ENCODE measurements at places on chromosomes 5 and 9.
A peak's percentile ranks its signal among the peaks of the same experiment; 100 is the strongest.

GRCh38 chr9:68493958-68494577 is 46.6 kb downstream of the TMEM252 start:
- DNase-seq: no peak

DNA sequence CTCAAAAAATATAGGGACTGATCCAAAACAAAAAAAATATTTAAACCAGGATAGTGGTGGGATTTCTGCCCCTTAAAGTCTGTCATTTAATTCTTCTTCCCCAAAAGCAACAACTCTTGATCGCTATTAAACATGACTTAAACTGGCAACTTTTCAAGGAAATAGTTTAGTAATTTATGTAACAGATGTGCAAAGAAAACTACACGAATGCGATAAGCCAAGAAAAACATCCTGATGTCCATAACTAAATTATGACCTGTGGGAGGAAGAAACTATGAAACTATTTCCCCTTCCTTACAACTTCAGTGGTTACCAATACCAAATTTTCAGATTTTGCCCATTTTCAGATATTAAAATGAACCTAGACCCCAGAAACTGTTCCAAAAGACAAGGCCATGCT is 31.5 kb downstream of the CLINT1 start:
- DNase-seq: no peak

GRCh38 chr5:179974946-179975712 is 67.4 kb upstream of the TBC1D9B start:
- DNase-seq: peak; percentile 47

DNA sequence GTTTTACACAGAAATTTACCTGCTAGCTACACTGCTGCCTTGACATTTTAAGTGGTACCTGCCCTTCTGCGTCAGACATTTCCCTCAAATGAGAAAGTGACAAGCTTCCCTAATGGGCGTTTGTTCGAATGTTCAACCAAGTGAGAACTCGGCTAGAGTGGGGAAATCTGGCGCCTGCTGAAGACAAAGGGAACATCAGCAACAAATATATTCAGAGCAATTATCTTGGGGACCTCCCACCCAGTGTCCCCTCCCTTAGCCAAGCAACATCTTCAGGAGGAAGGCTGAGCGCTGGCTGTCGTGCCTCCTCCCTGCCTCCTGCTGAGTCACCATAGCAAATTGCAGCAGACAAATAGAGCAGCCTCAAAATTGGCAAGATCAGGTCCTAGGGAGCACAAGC is 57.1 kb downstream of the MFAP3 start:
- DNase-seq: peak; percentile 48

DNA sequence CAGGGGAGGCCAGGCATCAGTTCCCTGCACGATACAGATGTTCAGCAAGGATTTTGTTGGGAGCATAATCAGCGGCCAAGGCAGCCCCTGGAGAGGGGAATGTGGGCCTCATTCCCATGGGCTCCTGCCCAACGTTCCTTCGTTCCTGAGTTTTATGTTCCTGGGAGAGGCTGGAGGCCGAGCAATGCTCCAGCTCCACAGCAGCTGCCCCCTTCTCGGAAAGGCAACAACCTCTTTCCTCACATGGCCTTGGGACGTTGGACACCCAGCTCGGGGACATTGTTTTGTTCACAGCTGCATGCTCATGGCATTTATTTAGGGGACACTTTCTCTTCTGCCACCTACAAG is 63.8 kb upstream of the COL15A1 start:
- DNase-seq: no peak

- no peak for DNase-seq
These were observed 291.2 kb downstream of the ARHGAP26 start for GRCh38 chr5:143061161-143061945.

GRCh38 chr5:67957374-67957773 is 258.2 kb upstream of the PIK3R1 start:
- DNase-seq: no peak

DNA sequence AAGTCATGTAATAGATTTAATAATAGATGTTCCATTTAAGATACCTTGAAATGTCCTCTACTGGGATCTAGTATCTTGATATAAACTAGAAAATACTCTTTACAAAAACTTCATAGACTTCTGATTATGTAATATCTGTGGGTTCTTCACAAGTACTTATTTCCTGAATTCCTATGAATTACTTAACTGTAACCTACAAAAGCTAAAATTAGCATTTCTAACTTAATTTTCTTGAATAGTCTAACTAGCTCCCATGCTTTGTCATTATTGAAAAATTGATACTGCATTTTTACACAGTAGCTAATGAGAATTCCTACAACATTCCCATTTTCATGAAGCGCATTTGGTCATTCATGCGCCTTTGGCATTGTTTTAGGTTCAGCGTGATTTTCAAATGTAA is 1828.2 kb downstream of the MAT2B start:
- no peak for DNase-seq

DNA sequence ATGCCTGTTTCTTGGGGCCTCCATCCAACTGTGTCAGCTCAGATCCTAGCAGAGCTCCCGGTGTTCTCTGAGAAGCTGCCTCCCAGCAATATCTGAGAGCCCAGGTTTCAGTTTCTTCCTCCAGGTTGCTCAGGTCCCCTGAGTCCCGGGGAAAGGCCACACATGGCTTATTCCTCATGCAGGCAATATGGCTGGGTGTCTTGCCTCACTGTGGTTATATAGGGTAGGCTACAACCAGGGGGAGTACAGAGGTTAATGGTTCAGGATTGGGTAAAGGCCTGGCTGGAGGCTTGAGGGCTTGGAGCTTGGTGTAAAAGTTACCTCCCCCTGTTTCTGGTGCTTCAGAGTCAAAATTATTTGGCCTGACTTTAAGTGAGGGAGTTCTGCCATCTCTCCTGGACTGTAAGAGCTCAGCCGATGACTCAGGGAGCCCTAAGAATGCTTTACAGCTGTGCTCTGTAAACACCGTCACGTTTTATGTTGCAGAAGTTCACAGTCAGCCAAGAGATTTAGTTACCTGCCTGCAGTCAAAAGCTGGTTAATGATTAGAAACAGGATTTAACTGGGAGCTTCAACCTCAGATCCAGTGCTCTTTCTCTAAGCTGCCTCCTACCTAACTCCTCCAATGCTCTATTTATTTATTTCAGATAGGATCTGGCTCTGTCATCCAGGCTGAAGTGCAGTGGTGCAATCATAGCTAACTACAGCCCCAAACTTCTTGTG is 24.3 kb upstream of the UBAP2 start:
- DNase-seq: no peak

GRCh38 chr5:68968429-68968828 is 125.4 kb upstream of the SLC30A5 start:
- no peak for DNase-seq

- DNase-seq: no peak
These were observed 53.4 kb upstream of the POMT1 start for GRCh38 chr9:131449276-131449675.

DNA sequence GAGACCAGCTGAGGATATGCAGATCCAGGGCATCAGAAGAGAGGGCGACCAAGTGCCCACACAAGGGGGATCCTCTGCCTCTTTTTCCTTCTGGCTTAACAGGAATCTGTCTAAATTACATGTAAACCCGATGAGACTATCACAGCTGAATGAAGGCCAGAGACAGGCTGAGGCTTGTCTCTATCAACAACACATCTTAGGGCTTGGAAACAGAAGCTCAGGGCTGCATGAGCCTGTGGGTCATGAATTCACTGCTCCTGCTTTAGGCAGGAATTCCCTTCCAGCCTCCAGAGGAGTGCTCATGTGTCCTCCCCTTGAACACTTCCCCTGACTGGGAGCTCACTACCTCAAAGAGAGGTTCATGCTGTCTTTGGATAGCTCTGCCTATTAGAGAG is 106.1 kb upstream of the PHYKPL start:
- no peak for DNase-seq

DNA sequence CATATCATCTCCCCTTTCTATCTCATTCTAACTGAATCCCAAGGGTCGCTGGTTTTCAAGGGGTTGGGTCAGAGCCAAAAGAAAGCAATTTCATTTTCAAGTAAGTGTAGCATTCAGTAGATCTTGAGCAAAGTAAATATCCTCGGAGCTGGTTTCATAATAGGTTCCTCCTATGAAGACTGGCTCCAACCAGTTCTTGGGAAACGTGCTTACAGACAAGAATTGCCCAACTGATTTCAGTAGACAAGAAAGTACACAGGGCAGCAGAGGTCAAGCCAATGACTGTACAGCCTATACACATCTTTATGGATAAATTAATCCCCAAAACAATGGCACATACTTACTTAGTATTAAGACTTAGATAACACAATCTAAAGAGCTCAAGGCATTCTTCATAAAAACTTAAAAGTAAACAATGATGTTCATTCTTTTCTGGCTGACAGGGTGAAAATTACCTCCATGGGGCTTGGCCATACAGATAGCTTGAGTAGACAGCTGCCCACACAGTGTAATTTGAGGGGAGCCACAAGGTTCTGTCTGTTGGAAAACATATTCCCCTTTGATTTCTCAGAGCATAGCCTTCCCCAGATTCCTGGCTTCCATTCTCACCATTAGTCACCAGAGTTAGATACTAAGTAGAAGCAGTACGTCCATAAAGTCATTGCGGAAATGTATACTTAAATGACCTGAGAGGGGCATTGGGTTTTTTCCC is 163.9 kb downstream of the ARRDC3 start:
- no peak for DNase-seq

- DNase-seq: no peak
These were observed 550.9 kb downstream of the RAB3C start for GRCh38 chr5:59133764-59134261.

DNA sequence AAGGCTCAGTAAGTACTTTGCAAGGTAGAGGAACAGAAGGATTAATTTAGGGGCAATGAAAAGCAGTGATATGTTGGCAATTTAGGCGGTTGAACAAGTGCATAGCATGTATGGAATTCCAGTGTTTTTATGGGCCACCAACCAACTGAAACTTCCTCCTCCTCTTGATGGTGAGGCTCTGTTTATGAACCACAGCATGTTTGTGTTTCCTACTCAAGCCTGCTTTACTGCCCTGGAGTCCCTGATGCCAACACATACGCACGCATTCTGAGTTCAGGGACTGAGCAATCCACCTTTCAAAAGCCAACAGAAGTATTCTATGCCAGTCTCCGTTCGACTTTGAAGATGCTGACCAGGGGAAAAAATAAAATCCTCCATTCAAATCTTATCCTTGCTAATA is 417.5 kb downstream of the EFNA5 start:
- DNase-seq: no peak

GRCh38 chr5:75242067-75242466 is 5.4 kb upstream of the ANKRD31 start:
- DNase-seq: no peak

GRCh38 chr5:33824516-33825195 is 67.1 kb downstream of the ADAMTS12 start:
- DNase-seq: no peak

- no peak for DNase-seq
These were observed 56.5 kb upstream of the PCSK1 start for GRCh38 chr5:96489532-96489931.

DNA sequence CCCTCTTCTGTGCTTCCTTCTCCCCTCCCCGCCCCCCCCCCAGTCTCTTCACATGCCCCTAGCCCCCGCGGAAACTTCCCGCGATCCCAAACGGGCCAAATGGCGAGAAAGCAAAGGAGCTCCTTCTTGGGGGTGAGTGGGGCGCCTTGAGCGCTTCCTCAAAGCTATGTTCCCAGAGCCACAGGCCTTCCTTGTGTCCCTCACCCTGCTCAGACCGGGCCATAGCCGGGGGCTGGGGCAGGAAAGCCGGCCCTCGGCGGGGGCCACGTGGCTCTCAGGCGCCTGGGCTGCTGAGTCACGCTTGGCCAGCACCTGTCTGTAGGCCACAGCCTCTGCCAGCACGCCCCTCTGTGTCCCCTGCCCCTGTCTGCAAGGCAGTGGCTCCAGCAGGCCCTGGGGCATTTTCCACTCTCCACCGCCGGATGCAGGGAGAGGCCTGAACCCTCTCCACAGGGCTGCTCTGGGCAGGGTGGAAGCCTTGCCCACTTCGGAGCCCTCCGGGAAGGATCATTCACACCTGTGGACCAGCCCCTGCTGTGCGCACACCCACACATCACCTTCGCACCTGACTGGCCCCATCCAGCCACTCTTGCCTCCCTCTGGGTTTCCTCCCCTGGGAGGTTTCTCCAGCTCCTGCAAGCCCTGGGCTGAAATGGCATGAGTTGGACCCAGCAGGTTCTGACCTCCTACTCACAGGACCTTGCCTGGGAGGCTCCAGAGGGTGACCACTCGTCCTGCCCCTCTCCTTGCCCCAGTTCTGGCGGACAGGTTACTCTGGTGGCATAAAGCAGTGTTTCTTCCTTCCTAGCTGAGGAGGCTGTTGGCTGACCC is 1.2 kb upstream of the SQSTM1 start:
- DNase-seq: no peak

GRCh38 chr9:127915801-127916719 is 781 bp downstream of the ST6GALNAC4 start:
- no peak for DNase-seq

DNA sequence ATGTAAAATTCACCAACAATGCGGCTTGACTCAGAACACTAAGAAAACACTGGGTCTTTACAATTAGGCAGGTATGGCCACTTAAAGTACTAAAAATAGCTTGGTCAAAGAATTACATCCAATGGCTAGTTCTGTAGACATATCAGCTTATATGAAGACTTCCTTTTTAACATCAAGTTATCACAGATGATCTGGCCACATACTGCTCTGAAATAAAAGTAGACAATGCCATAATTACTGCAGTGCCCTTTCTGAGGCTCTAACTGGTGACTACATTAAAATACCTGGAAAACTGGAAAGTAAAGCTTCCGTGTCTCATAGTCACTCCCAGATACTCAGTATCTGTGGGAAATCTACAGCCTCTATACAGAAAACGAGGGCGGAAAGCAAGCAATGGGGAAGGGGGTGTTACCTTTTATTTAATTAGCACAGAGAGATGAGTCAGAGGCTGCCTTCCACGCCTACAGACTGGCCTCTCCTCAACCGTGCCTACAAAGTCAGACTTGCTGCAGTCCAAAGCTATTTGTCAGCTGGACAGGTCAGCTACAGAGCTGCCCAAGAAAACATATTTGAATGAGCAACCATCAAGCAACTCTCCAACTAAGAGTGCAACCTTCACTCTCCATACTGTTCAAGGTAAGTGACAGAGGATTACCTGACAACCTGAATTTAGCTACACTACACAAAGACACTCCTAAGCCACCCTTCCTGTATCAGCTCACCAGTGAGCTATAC is 8.7 kb downstream of the SERINC5 start:
- no peak for DNase-seq

DNA sequence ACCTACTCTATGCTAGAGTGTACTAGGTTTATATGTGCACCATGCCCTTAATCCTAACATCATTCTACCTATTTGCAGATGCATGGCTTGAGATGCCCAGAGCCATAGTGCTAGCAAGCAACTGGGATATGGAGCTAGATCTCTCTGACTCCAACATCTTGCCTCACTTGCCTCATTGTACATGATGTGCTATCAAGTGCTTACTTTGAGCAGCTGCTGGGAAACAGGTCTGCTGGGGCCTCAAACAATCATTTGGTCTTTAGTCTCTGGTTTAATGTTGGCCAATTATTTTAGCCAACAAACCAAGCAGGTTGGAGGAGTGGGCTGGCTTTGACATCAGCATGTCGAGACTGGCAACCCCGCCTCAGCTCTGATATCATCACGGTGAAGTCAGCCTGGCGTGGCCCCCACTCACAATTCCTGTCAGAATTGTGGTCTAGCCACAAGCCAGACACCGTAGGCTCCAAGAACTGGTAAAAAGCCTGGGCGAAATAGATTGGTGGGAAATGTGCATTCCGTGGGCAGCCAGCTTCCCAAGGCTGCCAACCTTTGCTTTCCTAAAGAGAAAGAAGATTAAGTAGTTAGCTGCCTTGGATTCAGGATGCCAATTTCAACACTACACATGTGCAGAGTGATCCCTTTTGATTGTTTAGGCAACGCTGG is 21.1 kb upstream of the GAS1 start:
- DNase-seq: no peak
